ENCODE measurements at places on chromosomes 6 and 20. TPM values are rescaled to one million over a fixed set of nuclear protein-coding genes. Genes with fewer than 3 reads are reported as not detected.

Gene NEURL2
- total RNA-seq: 6.8 TPM

Gene PLG
- 2.9 TPM for total RNA-seq

Gene TRIM31
- not detected for total RNA-seq

Gene ADGRB3
- total RNA-seq: 1.4 TPM

Gene SLC22A1
- 0.09 TPM for total RNA-seq

Gene MAK
- not detected for total RNA-seq

Gene ANKRD66
- not detected for total RNA-seq

Gene CSNK2B
- total RNA-seq: 214 TPM

Gene HRH3
- total RNA-seq: not detected

Gene GRIK2
- 8.9 TPM for total RNA-seq

Gene HEY2
- total RNA-seq: 0.25 TPM

Gene SLC17A2
- not detected for total RNA-seq

Gene PRICKLE4
- total RNA-seq: 0.45 TPM

Gene OR2H2
- not detected for total RNA-seq

Gene TREM2
- total RNA-seq: not detected

Gene HFE
- total RNA-seq: 7.4 TPM

Gene SLPI
- 0.63 TPM for total RNA-seq

Gene PNPLA1
- total RNA-seq: not detected

Gene ENPP5
- 5.3 TPM for total RNA-seq

Gene OPN5
- not detected for total RNA-seq

Gene ATAT1
- 5.6 TPM for total RNA-seq

Gene SNRPB
- total RNA-seq: 47.6 TPM

Gene DNPH1
- 65.2 TPM for total RNA-seq

Gene SIRPA
- 18.3 TPM for total RNA-seq

Gene BMP7
- not detected for total RNA-seq

Gene DEFB129
- total RNA-seq: not detected

Gene MBOAT1
- 5.0 TPM for total RNA-seq

Gene BPIFA1
- total RNA-seq: not detected

Gene HLA-DQA1
- total RNA-seq: not detected

Gene SPATA25
- 2.1 TPM for total RNA-seq

Gene SLC4A11
- total RNA-seq: 0.49 TPM

Gene CST3
- 355 TPM for total RNA-seq

Gene PPP1R16B
- 0.33 TPM for total RNA-seq

Gene CST4
- total RNA-seq: not detected

Gene SYCP2
- total RNA-seq: 0.74 TPM
